ENCODE measurements at places on chromosomes 4 and X.

GRCh38 chrX:152861116-152861515 lies 30.3 kb downstream of the NSDHL start:
- DNase-seq, result no peak

GRCh38 chr4:82467471-82467870 lies 37.1 kb downstream of the ENOPH1 start:
- no peak for DNase-seq

- no peak for DNase-seq
Measured at GRCh38 chr4:84574069-84574720, 8.7 kb upstream of the CDS1 start.

- DNase-seq, result no peak
Measured at GRCh38 chrX:55787063-55787462, 69.5 kb downstream of the RRAGB start.

GRCh38 chr4:11548597-11549082 lies 119.9 kb upstream of the HS3ST1 start:
- no peak for DNase-seq

DNA sequence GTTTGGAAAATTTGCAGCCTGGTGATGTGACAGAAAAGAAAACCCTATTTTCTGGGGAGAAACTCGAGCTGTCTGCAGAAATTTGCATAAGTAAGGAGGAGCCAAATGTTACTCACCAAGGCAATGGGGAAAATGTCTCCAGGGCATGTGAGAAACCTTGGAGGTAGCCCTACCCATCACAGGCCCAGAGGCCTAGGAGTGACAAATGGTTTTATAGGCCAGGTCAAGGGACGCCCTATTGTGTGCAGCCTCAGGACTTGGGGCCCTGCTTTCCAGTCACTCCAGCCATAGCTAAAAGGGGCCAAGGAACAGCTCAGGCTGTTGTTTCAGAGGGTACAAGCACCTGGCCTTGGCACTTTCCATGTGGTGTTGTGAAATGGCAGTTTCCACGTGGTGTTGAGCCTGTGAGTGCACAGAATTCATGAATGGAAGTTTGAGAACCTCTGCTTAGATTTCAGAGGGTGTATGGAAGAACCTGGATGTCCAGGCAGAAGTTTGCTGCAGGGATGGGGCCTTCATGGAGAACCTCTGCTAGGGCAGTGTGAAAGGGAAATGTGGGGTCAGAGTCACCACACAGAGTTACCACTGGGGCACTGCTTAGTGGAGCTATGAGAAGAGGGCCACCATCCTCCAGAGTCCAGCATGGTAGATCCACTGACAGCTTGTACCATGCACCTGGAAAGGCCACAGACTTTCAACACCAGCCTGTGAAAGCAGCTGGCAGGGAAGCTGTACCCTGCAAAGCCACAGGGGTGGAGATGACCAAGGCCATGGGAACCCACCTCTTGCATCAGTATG lies 637.6 kb upstream of the EPHA5 start:
- no peak for DNase-seq

- DNase-seq, result no peak
Measured at GRCh38 chr4:76439491-76439890, 4.5 kb downstream of the SHROOM3 start.

GRCh38 chrX:45851434-45851991 lies 650.8 kb upstream of the DIPK2B start:
- DNase-seq, result no peak

DNA sequence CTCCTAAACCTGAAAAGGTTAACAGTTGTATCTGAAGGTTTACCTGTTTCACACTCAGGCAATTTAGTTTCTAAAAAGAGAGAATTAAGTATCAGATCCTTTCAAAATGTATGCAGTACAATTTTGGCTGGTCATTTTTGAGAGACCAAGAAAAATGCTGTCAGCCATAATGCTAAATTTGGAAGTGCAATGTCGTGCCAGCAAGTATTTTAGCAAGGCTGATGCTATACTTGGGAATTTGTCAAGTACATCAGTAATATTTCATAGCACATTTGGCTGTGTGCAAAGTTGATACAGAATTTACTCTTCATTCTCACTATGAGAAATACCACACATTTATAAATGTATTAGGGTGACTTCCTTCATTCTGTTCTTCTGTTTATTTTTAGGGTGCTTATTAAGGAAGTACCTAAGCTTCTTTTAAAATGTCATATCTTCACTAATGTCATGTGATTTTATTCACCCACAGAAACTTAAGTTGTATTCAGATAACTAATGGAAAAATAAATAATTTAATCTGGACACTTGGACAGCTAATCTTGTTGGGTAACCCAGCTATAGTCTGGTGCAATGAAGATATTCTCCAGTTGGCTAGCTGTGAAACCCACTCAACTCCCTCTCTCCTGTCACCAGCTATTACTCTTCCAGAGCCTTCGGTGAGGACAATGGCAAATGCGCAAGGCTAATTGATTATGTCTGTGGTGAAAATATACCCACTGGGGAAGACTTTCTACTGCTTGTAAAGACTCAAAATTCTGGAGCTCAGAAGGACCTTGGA lies 84.2 kb upstream of the TLL1 start:
- DNase-seq, result no peak

GRCh38 chr4:113675731-113676697 lies 85.5 kb downstream of the CAMK2D start:
- no peak for DNase-seq

GRCh38 chr4:153433754-153434105 lies 32.4 kb upstream of the TMEM131L start:
- no peak for DNase-seq

DNA sequence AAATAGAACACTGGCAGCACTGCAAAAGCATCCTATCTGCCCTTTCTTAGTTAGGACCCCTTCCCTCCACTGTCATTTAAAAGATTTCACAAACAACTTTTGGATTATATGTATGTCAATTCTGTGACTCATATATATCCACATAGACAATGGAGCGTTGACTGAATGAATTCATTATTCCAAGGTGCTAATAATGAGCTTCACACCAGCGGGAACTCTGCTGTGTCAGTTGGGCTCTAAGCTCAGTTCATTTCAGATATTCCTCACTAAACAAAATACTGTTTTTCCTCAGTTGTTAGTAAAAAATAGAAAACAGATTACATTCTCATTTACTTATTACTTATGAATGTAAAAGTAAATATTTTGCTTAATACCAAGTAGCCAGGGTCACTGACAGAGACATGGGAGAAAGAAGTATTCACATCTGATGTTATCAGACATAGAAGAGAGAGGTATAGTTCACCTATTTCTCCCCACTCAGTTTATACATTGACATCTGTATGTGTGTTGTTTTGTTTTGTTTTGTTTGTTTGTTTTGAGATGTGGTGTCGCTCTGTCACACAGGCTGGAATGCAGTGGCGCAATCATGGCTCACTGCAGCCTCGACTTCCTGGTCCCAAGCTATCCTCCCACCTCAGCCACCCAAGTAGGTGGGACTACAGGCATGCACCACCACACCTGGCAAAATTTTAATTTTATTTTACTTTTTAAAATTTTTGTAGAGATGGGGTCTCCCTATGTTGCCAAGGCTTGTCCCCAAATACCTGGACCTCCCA lies 10.9 kb downstream of the NFKB1 start:
- no peak for DNase-seq

DNA sequence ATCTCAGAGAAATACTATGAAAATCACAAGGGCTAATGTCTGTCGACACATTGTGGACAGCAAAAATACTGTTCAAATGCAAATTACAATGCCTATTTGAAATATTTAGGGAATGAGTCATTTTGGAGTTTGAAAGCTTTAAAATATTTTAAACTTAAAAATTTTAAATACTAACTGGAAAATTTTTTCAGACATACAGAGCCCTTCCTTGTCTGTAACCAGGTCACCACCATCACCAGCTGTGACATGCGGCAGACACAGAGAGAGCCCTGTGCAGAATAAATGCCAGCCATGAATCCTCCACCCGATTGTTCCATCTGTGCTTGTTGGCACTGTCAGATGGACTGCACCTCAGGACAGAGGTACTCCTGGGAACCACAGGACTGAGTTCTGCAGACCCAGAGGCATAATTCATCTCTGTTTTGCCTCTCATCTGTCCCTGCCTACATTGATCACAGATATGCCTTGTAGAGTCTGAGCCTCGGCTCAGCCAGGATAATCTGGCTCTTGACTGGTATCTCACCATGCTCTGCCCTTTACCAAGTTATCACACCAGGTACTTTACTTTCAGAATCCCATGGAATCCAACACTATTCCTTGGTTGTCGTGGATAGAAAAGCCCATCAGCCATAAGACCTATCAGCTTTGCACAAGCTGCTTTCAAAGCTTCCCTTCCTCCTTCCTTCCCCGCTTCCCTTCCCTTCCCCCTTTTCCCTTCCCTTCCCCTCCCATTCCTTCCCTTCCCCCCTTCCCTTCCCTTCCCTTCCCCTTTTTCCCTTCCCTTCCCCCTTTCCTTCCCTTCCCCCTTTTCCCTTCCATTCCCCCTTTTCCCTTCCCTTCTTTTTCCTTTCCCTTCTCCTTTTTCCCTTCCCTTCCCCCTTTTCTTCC lies 67.2 kb downstream of the TBC1D9 start:
- no peak for DNase-seq

DNA sequence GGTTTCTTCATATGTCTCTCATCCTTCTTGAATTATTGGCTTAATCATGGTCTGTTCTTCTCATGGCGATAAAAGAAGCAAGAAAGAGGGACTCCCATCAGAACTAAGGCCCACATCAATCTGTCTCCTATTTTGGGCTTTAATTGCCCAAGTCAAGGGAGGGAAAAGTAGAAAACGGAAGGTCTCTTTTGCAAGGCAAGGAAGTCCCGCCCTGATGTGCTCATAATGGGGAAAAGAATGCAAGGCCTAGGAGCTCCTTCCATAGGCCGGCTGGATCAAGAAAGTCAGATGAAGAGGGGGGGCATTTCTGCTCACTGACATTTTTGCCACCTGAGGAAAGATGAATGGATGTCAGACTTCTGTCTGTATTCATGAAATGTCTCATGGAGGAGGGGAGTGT lies 127.7 kb upstream of the RPS6KA3 start:
- DNase-seq, result no peak

DNA sequence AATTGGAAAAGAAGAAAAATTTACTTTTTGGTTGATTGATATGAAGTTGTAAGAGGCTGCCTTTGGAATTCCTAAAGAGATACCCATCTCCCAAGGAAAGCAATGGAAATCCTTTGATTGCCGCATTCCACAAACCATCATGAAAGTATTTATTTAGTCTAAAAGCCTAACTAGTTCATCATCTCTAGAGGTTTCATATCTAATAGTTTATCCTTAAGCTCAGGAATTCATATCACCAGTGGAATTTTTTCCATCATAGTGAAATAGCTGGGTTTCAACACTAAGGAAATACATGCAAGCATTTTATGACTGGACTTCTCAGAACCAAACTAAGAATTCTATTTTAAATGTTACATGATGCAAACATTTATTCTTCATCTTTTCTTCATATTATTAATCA lies 144.9 kb downstream of the FBXO8 start:
- DNase-seq, result no peak

GRCh38 chr4:67292636-67293035 lies 252.7 kb downstream of the CENPC start:
- DNase-seq, result no peak

DNA sequence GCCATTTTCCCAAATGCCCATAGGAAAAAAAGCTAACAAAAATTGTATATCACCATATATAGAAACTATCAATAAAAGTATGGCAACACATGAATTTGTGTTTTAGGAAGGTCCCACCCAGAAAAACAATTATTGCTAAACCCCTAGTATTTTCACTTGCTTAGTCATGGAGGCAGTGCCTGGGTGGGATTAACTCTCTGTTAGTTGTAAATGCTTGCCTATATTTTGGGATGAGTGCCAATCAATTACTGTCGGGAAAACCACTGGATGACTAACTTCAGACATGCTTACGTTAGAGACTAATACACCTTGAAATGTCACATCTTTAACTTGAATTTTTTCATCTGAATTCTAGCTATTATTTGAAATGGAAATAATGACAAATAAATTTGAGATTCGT lies 33.9 kb downstream of the TMPRSS11A start:
- no peak for DNase-seq

- no peak for DNase-seq
Measured at GRCh38 chr4:181194096-181194495, 1049.1 kb upstream of the TENM3 start.

DNA sequence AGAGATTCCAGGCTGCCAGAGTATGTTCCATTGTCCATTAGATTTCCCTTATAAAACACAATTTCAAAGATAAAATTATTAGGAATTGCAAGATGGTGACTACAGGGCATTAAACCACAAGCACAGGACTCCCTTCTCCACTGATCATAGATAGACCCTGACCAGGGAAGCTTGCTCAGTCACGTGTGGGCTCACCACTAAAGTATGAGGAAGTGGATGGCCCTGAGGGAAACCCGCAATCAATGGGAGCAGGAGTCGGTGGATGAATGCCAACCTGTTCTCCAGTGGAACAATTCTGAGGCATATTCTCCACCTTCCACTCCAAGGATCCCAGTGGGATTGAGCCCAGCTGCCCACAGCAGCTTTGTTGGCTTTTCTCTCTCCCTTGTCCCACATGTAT lies 515.7 kb downstream of the BCOR start:
- no peak for DNase-seq

DNA sequence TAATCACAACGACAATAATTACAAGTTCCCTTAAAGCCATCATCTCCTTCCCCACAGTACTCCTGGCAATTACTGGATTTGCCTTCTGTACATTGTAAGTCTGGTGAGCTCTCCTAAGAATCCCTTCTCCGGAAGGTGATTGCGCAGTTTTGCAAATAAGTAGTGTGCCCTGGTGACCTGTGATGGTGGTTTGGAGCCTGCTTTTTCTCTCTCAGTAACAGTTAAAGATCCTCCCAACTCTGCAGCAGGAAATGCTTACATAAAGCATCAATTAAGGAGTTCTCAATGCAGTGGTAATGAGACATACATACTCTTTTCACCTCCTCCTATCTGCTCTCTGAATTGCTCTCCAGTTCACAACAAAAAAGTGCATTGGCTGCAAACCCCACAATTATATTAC lies 159.7 kb downstream of the SH2D1A start:
- no peak for DNase-seq

DNA sequence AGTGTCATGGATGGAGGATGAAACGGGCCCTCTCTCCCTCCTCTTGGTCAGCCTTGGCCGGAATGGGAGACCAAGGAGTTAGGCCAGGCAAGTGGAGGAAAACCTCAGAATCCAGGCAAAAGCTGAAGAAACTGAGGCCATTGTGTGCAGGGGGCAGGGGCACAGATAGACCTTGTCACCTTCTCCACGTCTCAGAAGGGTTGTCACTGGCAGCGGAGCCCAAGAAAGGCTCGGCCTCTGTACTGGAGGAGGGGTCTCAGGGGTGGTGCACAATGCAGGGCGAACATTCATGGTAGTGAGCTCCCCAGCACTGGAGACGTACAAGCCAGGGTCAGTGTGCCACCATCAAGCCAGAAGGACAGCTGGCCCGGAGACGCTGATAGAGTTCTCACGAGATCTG lies 139.5 kb downstream of the CPZ start:
- no peak for DNase-seq

All from smooth muscle cell of the brain vasculature (primary cell).